ENCODE measurements at places on chromosomes 11 and 22. TPM values are rescaled to one million over a fixed set of nuclear protein-coding genes. Genes with fewer than 3 reads are reported as not detected.

The ELFN2 gene
- total RNA-seq: 12.9 TPM

The ROM1 gene
- total RNA-seq: 4.5 TPM

The MRPL40 gene
- total RNA-seq: 117 TPM

The ST14 gene
- not detected for total RNA-seq

The PTPN5 gene
- total RNA-seq: not detected

The PDE2A gene
- 1.5 TPM for total RNA-seq

The CBLIF gene
- not detected for total RNA-seq

The ASCL2 gene
- not detected for total RNA-seq

The KDM4E gene
- not detected for total RNA-seq

The VPREB3 gene
- total RNA-seq: not detected

The IFITM10 gene
- 0.55 TPM for total RNA-seq

The DENND6B gene
- 7.8 TPM for total RNA-seq
